GM20000 (cell line): ENCODE measurements at places on chromosomes 4 and X.

DNA sequence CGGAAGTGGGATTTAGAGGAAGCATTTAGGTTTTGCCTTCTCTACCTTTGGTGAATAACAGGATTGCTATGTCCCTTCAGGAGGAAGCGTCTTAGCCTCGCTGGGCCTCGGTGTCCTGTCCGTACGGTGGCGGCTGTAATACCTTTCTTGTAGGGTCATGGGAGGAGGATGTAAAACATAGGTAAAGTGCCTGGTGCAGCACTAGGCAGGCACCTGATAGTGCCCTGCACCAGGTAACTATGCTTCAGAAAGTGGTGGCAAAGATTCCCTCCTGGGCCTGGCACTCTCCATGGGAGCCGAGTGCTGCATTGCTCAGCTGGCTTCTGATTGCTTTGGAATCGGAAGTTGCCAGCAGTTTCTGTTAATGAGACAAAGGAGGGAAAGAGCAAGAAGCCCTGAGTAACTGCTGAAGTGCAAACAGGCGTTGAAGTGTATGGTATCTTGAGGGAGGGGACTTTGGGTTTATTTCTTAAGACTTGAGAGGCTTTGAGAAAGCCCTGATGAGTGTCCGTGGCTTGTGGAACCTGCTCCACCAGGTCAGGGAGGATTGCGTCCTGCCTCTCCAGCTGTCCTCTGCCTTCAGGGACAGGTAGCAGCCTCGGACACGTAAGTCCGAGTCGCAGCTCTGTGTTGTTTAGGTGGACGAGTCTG is 45.8 kb downstream of the TBC1D14 start:
- no peak for DNase-seq

GRCh38 chr4:150256841-150257730 is 178.8 kb downstream of the DCLK2 start:
- no peak for DNase-seq

DNA sequence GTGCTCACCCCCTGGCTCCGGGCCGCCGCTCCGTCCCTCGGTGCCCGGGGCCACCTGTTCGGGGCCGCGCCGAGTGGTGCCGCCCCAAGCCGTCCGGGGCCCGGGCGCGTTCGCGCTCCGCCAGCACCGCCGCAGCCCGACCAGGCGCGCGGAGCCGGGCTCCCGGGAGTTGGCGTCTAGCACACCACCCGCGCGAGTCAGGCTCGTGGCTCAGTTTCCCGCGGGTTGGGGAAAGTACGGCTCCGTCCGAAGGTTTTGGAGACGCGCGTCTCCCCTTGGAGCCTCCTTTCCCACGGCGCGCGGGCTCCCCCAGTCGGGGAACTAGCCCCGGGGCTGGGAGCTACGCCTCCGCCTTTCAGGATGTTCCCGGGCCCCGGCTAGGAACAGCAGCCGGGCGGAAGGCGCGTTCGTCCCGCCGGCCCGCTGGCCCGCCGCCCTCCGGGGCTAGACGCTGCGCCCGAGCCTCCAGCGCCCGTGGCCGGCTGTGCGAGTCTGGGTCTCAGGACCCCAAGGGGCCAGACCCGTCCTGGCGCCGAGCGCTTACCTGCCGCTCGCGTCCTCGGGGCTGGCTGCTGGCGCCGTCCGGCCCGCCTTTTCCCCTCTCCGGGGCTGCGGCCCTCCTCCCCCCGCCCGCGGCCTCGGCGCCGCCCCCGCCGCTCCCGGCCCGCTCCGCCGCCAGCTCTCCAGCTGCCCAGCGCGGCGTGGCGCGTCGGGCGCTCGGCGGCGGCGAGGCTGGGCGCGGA is at the start of gene ADGRG2:
TSS of gene ADGRG2 (minus strand) at position 571 of the 743 bp plus-strand sequence. CDS start 53,634 bp downstream, outside the sequence.
- peak; percentile 27 for DNase-seq

DNA sequence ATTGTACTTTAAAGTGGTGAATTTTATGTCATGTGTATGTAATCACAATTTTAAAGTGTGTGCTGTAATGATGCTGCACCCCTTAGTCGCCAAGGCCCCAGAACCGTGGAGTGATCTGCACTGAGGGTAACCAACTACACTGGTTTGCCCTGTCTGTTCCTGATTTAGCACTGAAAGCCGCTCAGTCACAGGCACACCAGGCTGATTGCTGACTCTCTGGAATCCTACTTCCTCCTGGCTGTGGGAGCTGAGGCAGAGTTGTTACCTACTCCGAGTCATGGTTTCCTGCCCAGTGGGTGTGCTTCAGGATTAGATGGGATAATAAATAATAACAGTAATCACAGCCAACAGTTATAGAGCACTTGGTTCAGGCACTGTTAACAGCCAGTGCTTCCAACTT is 645.4 kb downstream of the BCOR start:
- DNase-seq, result no peak

- no peak for DNase-seq
These were observed 89.6 kb downstream of the MXRA5 start for GRCh38 chrX:3256868-3257267.

DNA sequence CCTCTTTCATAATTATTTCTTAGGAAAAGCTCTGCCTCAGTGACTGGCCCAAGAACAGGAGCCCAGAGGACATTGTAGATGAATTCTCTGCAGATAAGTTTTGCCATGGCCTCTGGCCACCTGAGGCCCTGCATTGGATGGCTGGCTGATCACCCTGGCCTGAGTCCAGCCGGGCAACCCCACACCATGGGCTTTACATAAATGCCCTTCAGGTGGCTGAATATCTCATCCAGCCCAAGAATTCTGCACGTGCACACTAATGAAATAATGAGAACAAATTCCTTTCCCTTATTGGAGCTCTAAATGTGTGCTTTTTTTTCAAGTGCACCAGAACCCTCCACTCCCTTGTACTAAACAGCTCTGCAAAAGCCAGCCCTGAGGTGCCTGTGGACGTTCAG is 65.7 kb downstream of the IRF2 start:
- DNase-seq, result no peak
